ENCODE measurements at places on chromosomes 5 and 9.

GRCh38 chr9:70106571-70106970 lies 62.9 kb downstream of the MAMDC2 start:
- DNase-seq = no peak

DNA sequence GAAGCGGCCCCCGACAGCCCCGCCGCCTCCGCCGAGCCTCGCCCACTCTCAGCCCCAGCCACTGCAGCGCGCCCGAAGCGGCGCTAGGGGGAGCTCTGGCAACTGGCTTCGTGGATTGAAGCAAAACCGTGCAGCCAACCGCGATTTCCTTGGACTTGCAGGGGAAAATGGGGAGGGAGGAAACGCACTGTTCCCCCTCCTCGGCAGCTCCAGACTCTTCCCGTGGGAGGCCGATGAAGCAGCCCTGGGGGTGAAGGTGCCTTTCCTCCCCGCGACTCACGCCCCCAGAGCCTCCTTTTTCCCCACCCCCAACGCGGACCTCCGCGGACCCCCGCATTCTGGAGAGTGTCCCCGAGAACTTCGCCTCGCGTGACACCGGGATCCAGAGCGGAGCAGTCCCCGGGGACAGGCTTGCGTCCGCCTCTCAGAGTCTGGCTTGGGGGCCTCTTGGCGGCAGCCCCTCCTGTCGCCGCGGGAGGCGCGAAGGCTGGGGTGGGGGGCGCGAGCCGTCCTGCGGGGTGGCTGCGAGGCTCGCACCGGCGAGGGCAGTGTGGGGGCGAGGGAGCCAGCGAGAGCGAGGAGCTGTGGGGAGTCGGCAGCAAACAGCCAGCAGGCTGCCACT lies 3.8 kb downstream of the IER5L start:
- DNase-seq = peak; percentile 74

DNA sequence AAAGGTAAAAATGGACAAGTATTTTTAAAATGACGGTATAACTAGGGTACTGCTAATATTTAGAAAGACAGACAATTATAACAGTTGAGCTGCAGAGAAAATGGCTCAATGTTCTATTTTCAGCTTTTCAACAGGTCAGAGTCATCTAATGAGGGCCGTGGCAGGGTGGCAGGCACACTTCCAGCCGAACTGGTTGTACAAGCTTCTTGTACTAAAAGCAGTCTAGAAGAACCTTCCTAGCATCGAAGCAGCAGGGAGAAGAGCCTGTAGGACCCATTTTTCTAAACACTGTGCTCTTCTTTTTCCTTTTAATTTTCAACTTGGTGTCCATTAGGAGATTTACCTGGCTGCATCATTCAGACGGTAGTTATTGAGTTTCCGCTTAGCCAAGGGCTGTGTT lies 85.6 kb downstream of the SLC28A3 start:
- no peak for DNase-seq

- DNase-seq = no peak
These were observed 70.7 kb downstream of the MSX2 start for GRCh38 chr5:174794931-174795672.

- DNase-seq = no peak
These were observed 232.1 kb downstream of the CDH12 start for GRCh38 chr5:22621084-22621483.

DNA sequence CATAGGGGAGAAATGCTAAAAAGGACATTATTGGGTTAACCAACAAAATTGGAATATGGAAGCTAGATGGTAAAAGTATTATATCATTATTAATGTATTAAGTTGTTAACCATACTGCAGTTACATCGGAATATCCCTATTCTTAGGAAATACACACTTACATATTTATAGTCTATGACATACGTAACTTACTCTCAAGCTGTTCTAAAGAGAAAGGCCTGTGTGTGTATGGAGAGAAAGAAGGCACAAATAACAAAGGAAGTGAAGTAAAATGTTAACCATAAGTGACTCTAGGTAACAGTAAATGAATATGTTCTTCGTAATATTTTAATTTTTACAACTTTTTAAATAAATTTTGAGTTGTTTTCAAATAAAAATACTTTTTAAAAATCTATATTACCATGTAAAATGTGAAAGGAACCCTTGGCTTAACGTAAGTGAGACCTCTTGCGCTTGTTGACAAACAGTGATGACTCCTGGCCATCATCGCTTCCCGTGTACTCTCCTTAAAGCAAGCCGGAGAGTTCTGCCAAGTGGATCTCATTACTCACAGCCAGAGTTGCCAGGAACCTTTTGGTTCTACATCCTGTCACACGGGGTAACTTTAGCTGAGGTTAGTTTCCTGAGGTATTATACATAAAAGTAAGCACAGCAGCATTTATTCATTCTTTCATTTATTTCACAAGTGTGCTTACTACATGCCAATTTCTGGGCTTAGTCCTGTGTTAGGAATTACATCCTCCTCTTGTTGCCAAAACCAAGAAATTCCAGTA lies 165.4 kb downstream of the EPB41L4A start:
- DNase-seq = no peak

DNA sequence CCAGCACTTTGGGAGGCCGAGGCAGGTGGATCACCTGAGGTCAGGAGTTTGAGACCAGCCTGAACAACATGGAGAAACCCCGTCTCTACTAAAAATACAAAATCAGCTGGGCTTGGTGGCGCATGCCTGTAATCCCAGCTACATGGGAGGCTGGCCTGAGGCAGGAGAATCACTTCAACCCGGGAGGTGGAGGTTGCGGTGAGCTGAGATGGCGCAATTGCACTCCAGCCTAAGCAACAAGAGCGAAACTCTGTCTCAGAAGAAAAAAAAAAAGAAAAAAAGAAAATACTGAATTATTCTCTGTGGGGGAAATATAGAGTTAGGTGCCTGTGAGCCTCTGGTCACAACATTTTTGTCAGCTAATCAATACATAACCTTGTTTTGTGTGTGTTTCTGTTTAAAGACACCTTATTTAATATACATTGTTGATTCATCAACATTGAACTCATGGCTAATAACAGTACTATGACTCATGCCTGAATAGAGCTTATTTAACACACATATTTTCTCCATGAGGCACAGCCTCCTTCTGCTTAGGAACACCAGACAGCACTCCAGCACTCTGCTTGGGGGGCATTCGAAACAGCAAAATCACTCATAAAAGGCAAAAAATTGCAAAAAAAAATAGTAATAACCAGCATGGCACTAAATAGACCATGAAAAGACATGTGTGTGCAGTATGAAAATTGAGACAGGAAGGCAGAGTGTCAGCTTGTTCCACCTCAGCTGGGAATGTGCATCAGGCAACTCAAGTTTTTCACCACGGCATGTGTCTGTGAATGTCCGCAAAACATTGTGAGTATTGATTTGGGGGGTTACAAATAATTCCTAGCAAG lies at the start of gene IL31RA:
Gene IL31RA (plus strand): TSS at position 519 of the 836 bp plus-strand sequence. CDS start 214 bp downstream, at position 733.
- DNase-seq = no peak

GRCh38 chr9:5500441-5501235 lies 9.7 kb upstream of the PDCD1LG2 start:
- no peak for DNase-seq

- DNase-seq = no peak
These were observed 148.6 kb upstream of the PHYKPL start for GRCh38 chr5:178381206-178381605.

GRCh38 chr9:90873422-90873821 lies 71.8 kb downstream of the SYK start:
- no peak for DNase-seq

- DNase-seq = no peak
These were observed 42.5 kb downstream of the FRMPD1 start for GRCh38 chr9:37693260-37693659.

GRCh38 chr5:34061993-34062392 lies 19.0 kb upstream of the C1QTNF3 start:
- no peak for DNase-seq

GRCh38 chr5:150428978-150429377 lies 16.3 kb upstream of the CD74 start:
- no peak for DNase-seq

DNA sequence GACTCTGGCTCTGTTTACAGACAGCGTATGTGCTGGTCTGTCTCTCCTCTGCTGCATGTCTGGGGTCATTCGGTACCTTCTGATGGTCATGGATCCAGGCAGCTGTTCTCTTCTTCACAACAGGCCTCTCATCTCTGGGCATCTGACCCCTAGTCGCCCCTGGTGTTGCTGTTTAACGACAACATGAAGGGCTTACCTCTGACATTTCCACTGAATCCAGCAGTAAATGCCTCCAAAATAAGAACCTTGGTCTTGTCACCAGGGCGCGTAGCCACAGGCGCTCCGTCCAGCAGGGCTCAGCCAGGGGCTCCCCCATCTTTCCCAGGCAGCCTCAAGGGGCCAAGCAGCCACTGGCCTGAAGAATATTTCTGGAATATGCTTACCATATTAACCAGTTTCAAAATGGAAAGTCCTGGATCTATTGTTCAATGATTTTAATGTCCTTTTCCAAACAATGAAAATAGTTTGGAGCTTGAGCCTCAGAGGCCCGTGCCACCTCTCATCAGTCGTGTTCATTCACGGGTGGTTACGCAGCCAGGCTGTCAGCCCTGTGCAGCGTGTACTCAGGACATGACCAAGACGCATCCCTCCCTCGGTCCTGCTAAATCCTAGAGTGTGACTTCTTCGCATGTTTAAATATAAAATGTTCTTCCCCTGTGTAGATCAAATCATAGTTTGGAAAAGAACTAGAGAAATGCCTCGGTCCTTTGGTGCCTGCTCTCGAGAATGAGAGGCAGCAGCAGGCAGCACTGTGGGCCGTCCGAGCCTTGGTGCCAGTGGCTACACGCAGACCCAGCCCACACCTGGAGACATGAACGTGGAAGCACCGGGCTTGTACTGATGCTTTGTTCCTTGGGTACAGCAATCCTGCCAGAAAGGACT lies 30.1 kb upstream of the LRRC14B start:
- DNase-seq = no peak

DNA sequence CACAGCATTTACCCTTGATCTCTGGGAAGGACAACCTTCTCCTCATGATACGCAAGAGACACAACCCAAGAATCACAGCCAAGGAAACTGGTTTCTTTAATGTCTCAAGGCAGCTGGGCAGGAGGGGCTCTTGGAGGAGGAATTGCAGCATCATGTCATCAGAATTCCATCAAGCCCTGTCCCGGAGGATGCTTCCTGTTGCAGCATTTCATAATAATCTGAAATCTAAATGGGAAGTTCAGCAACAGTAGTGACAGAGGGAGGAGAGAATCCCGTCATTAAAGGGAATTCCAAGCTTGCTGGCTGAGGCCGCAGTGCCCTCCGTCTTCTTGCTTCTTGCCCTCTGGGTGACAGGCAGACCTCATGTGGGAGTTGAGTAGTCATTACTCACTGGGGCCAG lies 192.7 kb downstream of the TENT4A start:
- DNase-seq = no peak

DNA sequence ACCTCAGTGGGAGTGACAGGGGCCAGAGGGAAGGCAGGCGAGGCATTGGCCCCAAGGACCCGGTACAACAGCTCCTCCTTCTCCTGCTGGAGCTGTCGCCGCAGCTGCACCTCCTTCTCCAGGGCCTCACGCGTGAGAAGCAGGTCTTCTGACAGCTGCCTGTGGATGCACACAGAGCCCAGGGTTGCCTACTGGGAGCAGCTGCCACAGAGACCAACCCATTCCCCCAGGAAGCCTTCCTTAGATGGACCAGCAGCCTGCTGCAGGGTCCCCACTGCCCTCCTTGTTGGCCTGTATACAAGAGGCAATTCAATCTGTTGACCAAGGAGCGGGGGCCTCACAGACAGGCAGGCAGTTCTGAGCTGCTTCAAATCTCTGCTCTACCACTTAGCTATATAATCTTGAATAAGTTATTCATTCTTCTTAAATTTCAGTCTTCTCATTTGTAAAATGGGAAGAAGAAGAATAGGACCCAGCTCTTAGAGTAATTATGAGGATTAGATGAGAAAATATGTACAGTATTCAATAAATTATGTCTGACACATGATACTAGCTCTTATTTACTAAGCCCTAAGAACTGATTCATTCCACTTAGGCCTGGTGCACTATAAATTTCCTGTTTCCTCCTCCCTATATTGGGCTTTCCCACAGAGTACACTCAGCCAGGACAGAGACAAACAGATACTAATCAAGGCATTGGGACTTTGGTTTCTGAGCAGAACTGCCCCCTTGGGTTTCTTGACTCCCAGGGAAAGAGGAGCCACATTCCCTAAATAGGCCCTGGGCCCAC lies 26.1 kb upstream of the ANXA6 start:
- no peak for DNase-seq

DNA sequence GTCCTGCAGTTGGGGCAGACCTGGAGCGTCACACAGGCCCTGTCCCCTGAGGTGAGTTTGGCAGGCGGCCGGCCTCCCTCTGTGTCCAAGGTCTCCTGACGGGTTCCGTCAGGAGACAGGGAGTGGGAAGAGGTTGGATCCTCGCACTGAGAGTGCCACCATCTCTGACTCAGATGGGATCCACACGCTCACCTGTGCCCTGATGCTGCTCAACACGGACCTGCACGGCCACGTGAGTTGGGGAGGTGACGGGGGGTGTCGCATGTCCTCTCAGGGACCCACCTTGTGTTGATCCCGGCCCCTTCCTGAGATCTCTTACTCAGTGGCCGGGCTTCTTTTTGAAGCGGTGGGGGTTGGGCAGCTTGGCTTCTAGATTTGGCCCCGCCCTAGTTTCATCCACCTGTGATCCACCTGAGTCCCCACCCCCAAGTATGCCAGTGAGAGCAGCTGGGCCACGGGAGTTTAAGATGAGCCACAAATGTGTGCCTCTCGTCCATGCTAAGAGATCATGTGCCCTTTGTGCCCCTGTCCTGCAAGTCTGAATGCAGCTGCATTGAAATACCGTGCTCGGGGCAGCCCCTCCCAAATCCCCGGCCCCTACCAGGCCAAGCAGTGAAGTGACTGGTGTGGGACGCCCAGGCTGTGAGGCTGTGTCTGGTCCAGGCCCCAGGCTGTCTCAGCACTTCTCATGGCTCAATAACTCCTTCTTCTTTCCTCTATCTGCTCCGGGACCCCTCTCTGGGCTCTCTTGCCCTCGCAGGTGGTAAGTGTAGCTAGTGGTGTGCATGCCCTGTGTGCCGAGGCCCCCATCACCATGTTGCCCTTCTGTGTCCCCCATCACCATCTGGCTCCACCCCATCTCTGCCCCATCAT lies 27.2 kb downstream of the PSD2 start:
- no peak for DNase-seq

DNA sequence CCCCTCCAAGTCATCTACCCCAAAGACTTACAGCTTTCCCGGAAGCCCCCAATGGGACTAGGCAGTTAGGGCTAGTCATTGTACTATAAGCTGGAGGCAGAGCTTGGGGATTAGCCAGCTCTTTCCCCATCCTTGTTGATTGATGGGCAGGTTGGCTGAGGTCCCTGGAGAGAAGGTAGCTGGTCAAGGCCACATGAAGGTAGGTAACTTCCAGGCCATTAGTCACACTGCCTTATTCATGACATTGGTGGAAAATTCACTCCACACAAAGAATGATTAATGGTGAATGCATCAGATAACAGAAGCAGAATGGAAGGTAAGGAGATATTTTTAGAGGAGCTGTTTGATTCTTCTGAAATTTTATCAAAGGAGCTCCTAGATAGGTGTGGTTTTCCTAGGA lies 49.5 kb upstream of the TGFBR1 start:
- no peak for DNase-seq

- no peak for DNase-seq
These were observed 6.8 kb downstream of the FBP2 start for GRCh38 chr9:94586814-94587213.
